ENCODE measurements at places on chromosomes 13 and 19.

DNA sequence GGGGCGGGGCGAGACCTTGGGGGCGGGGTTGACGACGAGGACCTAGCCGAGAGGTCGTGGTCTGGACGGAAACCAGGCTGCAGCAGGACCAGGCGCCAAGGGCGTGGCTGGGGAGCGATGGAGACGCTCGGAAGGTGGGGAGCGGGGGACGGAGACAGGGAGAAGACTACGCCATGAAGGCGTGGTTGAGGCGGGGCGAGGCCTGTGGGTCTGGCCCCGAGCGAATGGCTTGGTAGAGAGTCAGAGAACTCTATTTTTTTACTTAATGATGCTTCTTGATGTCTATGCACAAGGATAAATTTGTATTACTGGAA is 674 bp upstream of the FBXL12 start:
- no peak for DNase-seq

- no peak for DNase-seq
Measured at GRCh38 chr19:30289336-30289735, 82.8 kb upstream of the ZNF536 start.

GRCh38 chr13:67377919-67378318 is 147.8 kb upstream of the PCDH9 start:
- DNase-seq = no peak

DNA sequence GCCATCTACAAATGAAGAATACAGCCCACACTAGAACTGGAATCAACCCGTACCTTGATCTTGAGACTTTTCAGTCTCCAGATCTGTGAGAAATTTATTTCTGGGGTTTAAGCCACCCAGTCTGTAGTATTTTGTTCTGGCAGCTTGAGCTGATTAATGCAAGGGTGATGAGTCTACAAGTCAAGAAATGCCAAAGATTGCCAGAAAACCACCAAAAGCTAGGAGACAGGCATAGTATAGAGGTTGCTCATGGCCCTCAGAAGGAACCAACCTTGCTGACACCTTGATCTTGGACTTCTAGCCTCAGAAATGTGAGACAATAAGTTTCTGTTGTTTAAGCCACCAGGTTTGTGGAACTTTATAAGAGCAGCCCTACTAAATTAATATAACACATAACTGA is 428.2 kb upstream of the KLF12 start:
- no peak for DNase-seq

GRCh38 chr13:112653071-112653470 is 36.8 kb upstream of the ATP11A start:
- no peak for DNase-seq

DNA sequence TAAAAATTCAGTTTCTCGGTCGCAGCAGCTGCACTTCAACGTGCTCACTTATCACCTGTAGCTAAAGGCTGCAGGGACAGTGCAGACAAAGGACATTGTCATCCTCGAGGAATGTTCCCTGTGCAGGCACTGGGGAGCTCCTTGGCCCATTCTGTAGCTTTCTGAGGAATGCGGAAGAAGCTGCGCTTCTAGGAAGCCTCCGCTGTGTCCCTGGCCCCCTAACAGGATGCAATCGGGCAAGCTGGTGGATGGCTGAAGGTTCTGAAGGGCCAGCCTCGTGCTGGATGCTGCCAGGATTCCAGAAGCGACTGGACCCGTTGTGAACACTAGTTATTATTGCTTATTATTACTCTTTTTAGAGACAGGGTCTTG is 8.1 kb downstream of the ANO8 start:
- DNase-seq = no peak

GRCh38 chr13:77466753-77467422 is 68.6 kb upstream of the SCEL start:
- DNase-seq = no peak

DNA sequence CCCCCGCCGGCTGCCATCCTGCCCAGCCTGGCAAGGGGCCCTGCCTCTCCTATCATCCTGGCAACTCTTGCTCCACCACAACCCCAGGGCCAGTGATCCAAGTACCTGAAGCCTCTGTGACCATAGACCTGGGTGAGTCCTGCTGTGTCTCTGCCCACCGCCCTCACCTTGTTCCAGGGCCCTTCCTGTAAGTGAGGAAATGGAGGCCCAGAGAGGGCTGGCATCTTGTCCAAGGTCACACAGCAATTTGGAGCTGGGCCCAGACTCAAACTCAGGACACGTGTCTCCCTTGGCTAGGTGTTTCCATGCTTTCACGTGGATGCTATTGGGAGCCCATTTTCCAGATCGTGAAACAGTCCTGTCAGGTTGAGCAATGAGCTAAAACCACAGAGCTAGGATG is 3.7 kb downstream of the CREB3L3 start:
- no peak for DNase-seq

DNA sequence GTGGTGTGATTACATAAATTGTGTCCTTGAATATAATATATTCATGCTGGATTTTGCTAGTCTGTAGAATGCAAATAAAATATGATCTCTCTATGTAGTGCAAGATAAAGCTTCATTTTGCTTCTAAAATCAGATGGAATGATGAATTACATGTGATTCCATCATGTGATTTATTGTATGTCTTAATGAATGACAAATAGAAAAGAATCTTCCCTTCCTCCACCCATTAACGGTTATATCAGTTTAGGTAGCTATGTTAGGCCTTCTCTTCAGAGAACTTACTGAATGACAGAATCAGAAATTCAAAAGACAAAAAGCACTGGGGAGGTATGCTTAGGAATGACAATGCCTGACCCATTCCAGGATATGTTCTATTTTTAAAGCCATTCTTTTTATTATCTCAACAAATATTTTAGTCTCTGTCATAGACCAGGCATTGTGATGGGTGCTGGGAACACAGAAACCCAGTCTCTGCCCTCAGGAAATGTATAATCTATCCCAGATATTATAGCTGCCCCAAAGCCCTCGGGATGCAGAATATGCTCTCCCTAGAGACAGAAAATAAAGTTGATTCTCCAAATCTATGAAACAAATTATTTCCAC is 90.6 kb downstream of the TEX26 start:
- no peak for DNase-seq

- DNase-seq = no peak
Measured at GRCh38 chr13:45765464-45765863, 63.3 kb downstream of the CBY2 start.

DNA sequence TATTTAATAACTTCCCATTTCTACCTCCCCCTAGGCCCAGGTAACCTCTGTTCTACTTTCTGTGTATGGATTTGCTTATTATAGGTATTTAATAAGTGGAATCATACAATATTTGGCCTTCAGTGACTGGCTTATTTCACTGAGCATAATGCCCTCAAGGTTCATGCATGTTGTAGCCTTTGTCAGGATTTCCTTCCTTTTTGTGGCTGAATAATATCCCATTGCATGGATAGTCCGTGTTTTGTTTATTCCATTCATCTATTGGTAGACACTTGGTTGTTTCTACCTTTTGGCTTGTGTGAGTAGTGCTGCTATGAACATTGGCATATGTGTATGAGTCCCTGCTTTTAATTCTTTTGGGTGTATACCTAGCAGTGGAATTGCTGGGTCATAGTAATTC is 9.4 kb downstream of the HNRNPM start:
- no peak for DNase-seq

DNA sequence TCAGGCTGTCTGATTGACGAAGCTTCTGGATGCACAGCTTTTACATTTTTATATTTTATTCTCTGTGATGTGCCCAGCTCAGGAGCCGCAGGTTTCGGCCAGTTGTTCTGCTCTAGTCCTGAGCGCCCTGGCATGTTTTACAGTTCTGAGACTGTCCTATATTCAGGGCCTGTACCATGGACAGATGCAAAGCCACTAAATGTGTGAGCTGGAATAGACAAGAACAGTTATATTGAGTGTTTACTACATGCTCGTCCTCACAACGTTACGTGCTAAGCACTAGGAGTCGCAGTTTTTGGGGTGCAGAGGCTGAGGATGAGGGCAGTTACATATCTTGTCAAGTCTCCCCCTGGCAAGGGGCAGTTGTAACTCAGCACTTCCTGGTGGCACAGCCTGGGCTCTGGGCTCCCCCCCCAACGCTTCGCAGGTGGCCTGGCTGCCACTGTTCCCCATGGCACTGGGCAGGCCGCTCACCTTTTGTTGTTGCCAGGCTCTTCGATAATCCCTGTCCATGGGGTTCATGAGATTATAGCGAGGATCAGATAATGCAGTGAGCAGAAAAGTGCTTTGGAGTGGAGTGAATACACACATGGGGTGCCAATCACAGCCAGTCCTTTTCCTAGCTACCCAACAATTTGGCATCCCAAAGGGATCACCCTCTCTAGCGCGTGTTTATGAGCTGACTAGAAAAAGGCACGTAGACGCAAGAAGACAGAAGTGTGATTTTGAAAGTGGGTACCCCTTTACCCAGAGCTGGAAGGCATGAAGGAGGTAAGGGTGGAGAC is 23.5 kb downstream of the ARL11 start:
- DNase-seq = no peak

DNA sequence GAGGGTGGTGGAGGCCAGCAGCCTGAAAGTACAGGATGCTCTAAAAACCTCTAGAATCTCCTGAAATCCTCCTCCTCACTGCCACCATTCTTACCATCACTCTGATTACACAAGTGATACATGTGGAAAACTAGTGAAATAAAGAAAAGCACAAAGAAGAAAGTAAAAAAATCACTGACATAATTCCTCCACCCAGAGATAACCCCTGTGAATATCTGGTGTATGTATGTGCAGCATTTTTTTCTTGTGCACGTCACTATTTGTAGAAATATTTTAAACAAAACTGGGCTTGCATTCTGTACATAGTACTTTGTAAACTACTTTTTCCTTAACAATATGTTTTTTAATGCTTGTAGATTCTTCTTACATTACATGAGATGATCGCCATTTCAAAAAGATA is 73.2 kb downstream of the CDADC1 start:
- no peak for DNase-seq

DNA sequence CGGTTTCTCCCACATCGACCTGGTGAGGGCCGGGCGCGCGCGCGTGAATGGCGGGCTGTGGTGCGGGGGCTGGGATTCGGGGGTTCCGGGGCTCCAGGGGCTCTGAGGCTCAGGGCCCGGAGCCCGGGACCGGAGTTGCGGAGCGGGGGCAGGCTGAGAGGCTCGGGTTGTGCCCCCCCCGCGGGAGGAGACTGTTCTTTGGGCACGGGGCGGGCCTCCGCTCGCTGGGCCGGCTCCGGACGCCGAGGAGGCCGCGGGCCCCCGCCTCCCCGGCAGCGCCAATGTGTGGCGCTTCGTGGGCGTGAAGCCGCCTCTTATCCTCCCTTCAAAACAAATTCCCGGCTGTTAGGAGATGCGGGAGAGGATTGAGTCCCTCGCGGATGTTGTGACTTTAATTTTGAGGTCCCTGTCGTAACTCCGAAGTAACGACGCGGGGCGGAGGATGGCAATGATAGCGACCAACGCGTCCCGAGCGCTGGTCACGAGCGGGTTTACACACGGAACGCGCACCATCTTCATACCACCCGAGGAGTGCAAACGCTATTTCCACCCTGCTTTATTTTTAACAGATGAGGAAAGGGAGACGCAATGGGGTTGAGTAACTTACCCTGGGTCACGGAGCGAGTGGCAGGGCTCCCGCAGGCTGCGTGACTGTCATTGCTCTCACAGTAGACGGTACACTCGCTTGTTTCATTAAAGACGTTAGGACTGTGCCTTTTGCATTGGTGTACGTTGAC is 536 bp downstream of the UBA2 start:
- peak; percentile 9 for DNase-seq

DNA sequence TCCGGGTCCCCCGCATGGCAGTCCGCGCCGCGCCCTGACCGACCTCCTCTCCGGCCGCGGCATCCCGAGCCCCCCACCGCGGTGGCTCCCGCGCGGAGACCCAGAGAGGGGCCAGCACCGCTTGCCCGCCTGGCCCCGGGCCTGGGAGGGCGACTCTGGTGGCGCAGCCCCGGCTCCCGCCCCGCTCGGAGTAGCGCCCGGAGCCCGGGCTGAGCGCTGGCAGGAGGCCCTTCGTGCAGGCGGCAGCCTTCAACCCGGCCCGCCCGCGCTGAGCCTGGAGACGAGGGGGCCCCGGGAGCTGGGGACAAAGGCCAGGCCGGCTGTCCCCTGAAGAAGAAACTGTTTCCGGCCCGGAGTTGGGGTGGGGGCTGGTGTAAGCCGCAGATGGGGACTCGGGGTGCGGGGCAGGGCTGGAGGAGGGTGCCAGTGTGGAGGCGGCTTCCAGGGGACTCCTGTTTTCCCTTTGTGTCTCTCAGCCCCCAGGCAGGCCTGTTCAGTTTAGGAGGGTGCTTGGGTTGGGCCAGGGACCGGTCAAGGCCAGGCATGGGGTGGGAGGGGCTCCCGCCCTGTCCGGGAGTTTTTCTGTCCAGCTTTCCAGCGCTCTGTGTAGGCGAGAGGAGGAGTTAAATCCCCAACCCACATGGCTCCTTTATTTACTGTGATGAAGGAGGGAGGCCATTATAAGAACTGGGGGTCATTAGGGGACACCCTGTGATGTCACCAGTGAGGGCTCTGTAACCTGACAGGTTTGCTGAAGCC is 935 bp downstream of the LRP3 start:
- no peak for DNase-seq

GRCh38 chr13:59299584-59299983 is 864.1 kb downstream of the DIAPH3 start:
- DNase-seq = no peak

DNA sequence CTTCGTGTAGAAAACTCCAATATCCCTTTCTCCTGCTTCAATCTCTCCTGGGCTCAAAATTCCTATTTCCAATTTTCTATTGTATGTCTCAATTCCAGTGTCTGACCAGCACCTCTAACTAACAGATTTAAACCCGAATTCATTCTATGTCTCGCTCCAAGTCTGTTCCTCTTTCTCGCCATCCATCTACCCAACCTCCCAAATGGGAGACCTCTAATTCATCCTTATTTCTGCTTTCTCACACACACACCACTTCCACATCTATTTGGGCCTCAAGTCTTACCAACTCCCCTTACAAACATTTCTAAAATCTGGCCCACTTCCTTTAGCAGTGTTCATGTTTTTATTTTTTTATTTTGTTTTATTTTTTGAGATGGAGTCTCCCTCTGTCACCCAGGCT is 53.3 kb downstream of the MBD3L2B start:
- no peak for DNase-seq

DNA sequence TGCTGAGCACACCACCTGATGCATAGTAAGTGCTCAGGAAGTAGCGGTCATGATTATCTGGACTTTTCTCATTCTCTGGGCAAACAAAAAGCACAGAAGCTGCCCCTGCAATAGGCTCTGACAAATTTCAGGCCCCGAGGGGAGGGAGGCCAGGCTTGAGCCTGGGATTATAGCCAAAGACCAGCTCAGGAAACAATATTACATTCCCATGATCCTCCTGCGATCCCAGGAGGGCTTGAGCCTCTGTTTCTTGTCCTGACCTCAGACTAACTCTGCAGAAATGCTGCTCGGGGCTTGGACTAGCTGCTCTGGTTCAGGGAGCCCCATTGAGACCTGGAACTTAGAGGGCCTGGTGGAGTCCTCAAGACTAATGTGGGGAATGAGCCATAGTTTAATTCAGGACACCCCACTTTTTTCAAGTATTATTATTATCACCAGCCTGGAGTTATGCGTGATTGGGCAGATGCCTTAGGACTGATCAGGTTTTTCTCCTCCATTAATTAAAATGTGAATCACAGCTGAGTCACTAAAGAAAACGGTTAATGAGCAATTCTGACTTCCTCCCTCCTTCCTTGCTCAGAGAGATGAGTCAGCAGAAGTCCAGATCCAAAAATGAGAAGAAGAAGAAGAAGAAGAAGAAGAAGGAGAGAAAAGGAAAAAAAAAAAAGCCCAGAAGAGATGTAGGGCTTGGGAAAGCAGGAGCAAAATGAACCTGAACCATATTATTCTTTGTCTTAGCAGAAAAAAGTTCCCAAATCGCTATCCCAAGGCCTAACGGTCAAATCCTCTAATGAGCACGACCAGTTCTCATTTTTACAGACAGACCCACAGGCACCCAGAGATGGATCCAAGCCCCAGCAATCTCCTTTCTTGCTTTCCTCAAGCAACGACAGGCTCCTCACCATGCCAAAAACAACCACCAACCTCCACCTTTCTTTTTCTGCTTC is 107.2 kb downstream of the CACNA1A start:
- DNase-seq = no peak

Measured in T-helper 22 cell (primary cell).